Activated naive CD8-positive, alpha-beta T cell treated with anti-CD3 and anti-CD28 coated beads for 36 hours (primary cell): ENCODE measurements at places on chromosomes 1 and 21.
A peak's percentile ranks its signal among the peaks of the same experiment; 100 is the strongest.

- H3K4me3 ChIP-seq = no peak overlapping the region
- peaks cover 14% of the 10 kb centered on the region for H3K27me3 ChIP-seq
- H3K4me1 ChIP-seq = no peaks in the 10 kb centered on the region
- H3K36me3 ChIP-seq = no peaks in the 10 kb centered on the region
Observed at GRCh38 chr1:184330875-184331274, 56.0 kb upstream of the C1orf21 start.

GRCh38 chr1:247110627-247111258, 6.6 kb upstream of the ZNF669 start:
- H3K4me3 ChIP-seq = peak overlapping the region; percentile 62
- DNase-seq = peak; percentile 46
- peaks cover 4% of the 10 kb centered on the region for H3K4me1 ChIP-seq
- peak overlapping the region; percentile 0 for H3K27ac ChIP-seq

DNA sequence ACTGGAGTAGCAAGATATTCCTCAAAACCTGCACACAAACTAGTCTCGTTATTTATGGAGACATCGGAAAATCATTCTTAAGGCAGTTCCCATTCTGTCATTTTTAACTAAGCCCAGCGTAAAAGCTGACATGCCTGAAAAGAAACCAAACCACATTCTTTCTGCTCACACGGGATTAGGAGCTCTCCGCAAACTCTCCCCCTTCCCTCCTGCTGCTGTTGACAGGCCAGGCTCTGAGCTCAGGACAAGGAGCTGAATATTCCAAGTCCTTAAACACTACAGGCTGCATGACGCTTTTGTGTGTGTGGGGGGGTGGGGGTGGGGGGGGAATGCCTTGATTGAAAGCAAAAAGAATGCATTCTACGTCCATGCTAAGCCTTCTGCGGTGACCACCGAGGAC, 5.2 kb downstream of the OLIG1 start:
- H3K27ac ChIP-seq = no peak overlapping the region
- no peak overlapping the region for H3K4me3 ChIP-seq
- no peaks in the 10 kb centered on the region for H3K36me3 ChIP-seq
- H3K4me1 ChIP-seq = peaks cover 20% of the 10 kb centered on the region
- H3K27me3 ChIP-seq = peaks cover 57% of the 10 kb centered on the region

DNA sequence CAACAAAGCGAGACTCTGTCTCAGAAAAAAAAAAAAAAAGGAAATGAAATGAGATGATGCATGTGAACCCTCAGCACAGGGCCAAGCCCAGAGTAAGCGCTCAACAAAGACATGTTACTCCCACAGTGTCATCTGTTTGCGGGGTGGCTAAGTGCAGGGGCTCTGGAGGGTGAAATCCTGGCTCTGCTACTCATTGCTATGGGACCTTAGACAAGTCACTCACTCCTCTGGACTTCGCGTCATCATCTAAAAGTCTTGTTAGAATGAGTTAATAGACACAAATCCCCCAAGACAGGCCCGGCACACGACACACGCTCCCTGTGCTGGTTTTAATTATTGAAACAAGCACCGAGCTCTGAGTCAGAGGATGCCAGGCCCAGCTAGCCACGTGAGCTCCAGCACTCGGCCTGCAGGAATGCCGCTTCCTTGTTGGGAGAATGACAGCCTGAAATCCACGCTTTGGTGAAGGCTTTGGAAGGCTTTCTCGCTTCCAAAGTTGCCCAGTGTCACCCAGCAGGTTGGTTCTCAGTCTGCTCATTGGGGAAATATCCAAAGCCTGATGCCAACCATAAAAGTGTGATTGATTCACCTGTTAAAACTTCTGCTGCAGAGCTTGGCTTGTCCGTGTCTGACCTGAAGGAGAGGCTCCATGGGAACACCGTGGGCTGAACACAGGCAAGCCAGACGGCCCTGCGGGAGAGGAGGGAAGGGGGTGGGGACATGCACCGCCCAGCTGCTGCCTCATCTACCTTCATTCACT, 36.7 kb upstream of the TARDBP start:
- no peak overlapping the region for H3K4me3 ChIP-seq
- no peaks in the 10 kb centered on the region for H3K4me1 ChIP-seq
- H3K27ac ChIP-seq = no peak overlapping the region

GRCh38 chr1:162056043-162056442, 13.4 kb upstream of the NOS1AP start:
- H3K27ac ChIP-seq = no peak overlapping the region
- no peaks in the 10 kb centered on the region for H3K4me1 ChIP-seq
- no peak overlapping the region for H3K4me3 ChIP-seq
- no peaks in the 10 kb centered on the region for H3K36me3 ChIP-seq

- no peak for DNase-seq
- no peak overlapping the region for H3K27ac ChIP-seq
- H3K36me3 ChIP-seq = no peaks in the 10 kb centered on the region
- no peaks in the 10 kb centered on the region for H3K4me1 ChIP-seq
Observed at GRCh38 chr1:16018749-16019643, 1.2 kb upstream of the HSPB7 start.

DNA sequence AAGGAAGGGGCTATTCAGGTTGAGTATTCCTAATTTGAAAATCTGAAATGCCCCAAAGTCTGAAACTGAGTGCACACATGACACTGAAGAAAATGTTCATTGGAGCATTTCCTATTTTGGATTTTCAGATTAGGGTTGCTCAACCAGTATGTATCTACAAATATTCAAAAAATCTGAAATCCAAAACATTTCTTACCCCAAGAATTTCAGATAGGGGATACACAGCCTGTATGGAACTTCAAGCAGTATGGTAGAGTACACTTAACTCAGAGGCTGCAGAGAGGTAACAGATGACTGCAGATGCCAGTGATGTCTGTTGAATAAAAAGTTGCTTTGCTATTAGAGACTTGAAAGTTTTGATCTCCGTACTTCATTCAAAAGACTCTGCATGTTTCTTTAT, 19.0 kb downstream of the YTHDF2 start:
- no peak overlapping the region for H3K27ac ChIP-seq
- peaks cover 36% of the 10 kb centered on the region for H3K36me3 ChIP-seq
- DNase-seq = no peak
- H3K27me3 ChIP-seq = no peaks in the 10 kb centered on the region

- H3K27ac ChIP-seq = peak overlapping the region; percentile 96
- peak; percentile 86 for DNase-seq
- peaks cover 5% of the 10 kb centered on the region for H3K36me3 ChIP-seq
- peak overlapping the region; percentile 22 for H3K4me3 ChIP-seq
Observed at GRCh38 chr1:26582836-26583460, 53.4 kb downstream of the RPS6KA1 start.

DNA sequence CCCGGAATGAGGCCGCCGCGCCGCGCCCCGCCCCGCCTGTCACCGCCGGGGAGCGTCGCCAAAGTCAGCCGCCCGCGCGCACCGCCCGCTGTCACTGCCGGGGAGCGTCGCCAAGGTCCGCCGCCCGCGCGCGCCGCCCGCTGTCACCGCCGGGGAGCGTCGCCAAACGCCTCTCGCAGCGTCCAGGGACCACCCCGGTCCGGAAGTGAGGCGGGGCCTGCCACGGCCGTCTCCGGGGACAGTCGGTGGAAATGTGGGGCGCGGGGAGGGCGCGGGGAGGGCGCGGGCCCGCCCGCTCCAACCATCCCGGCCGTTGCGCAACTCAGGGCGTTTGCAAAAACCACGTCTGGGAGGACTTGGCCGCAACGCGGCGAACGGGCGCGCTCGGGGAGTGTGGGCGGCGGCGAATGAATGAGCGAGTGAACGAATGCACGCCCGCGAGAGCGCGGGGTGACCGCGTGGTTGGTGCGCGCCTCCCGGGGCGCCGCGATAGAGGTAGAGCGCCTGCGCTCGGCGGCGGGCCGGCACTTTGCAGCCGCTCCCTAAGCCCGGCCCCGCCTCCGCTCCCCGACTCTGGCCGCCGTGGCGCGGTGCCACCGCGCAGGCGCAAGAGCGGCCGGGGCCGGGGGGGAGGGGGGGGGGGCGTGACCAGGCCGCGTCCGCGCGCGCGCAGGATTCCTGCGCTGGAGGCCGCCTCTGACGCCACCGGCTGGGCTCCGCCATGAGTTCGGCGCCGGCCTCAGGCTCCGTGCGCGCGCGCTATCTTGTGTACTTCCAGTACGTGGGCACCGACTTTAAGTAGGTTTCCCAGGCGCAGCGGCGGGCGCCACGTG, at the start of the genes ACAP3 and PUSL1:
Gene ACAP3, minus strand, starts transcription at position 8 of the 833 bp plus-strand sequence. CDS start 115 bp downstream, outside the sequence.
Gene PUSL1, plus strand, starts transcription at position 675 of the 833 bp plus-strand sequence. Its CDS starts 47 bp downstream, at position 722.
- H3K36me3 ChIP-seq = no peaks in the 10 kb centered on the region
- H3K27me3 ChIP-seq = no peaks in the 10 kb centered on the region
- H3K4me3 ChIP-seq = peak within 1 kb of the TSS; percentile 85
- DNase-seq = peak; percentile 94
- peak within 1 kb of the TSS; percentile 86 for H3K27ac ChIP-seq
- peaks cover 20% of the 10 kb centered on the region for H3K4me1 ChIP-seq
